Endothelial cell of umbilical vein (primary cell): ENCODE measurements at places on chromosomes 5 and 9. TPM values are rescaled to one million over a fixed set of nuclear protein-coding genes. Genes with fewer than 3 reads are reported as not detected.

DNA sequence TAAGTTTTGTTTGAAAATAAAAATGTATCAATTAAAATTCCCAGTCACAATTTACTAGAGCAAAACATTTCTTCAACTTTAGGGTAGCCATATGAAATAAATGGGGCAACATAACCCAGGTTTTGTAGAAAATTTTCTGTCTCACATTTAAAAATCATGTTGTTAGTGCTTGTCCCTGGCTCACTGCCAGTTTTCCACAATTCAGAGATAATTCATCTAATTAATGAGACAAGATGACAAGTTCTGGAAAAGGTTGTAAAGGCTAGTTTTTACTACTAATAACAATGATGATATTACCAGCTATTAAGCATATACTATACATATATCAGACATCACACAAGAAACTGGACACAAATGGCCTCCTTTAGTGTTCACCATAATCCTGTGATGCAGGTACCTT, 45.9 kb downstream of the MEGF9 start:
- DNase-seq: peak; percentile 50

Gene UGT3A1
- polyA plus RNA-seq: not detected in 2 replicates

DNA sequence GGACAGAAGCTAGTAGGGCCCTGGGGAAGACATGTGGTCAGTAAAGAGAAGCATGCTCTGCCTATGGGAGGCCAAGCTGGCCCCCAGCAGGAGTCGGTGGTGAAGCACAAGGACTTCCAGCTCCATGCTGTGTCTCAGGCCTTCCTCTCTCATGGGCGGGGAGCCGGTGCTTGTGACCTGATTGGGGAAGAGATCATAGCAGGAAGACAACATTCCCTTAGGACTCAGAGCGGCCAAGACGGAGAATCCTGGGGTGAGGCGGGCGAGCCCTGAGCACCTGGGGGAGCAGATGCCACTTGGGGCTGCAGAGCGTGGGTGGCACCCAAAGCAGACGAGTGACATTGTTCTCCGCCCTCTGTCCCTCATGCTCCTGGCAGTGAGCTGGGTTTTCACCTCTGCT, 33.3 kb upstream of the CNOT6 start:
- no peak for DNase-seq

DNA sequence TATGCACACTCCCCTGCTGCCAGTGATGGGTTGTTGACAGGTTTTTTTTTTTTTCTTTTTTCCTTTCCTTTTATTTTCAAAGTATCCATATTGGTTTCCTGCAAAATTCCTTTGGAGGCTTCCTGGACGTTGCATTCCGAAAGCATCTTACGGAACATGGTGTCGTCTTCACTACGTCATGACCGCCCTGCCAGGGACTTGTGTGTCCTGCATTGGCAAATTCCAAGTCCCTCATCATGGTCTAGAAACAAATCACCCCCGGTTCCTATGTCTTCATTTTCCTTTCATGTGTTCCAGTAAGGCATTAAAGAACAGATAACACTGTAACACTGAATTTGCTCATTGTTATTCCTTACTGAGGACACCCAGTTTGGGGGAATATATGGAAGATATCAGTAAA, 35.0 kb upstream of the ADAMTSL1 start:
- no peak for DNase-seq

GRCh38 chr5:38790268-38790667, 55.5 kb upstream of the OSMR start:
- DNase-seq: no peak

Gene INSL4
- not detected in 2 replicates for polyA plus RNA-seq

DNA sequence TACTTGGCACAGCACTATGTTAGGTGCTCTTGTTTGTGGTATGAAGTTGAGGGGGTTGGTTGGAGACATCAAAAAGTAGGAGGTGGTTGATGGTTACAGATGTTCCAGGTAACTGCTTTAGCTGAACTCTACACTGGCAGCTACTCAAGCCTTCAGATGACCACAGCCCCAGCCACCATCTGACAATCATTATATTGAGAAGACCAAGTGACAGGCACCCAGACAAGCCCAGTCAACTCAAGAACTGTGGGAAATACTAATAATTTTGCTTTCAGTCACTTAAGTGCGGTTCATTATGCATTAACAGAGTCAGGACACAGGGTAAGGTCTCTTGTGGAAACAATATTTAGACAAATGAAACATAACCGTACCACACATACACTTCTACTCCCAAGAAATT, 38.9 kb upstream of the SLIT3 start:
- DNase-seq: no peak

DNA sequence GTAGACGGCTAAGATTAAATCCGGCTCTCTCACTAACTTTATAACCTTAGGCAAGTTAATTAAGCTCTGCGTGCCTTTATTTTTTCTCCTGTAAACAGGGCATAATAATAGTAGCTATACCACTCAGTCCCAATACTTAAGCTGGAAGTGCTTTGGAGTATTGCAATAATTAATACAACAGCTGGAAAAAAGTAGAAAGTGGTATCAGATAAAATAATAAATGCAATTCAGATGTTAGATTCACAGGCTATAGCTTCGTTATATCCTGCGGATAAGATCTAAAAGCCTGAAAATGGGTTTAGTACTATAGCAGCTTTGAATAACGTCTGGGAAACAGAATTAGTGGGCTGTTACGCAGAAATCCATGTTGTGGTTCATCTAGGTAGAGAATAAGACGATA, 51.8 kb downstream of the MEGF9 start:
- no peak for DNase-seq

- peak; percentile 58 for DNase-seq
Observed at GRCh38 chr9:137672907-137673791, 54.3 kb downstream of the EHMT1 start.

GRCh38 chr5:172807766-172808311, 26.2 kb upstream of the ERGIC1 start:
- no peak for DNase-seq

- DNase-seq: no peak
Observed at GRCh38 chr5:76143884-76144283, 60.7 kb downstream of the SV2C start.

Gene IFNE
- polyA plus RNA-seq: 0.11 and 0.22 TPM in 2 replicates
